ENCODE measurements at places on chromosomes 12 and 14.

- no peak for DNase-seq
Measured at GRCh38 chr12:71848212-71848611, 8.7 kb downstream of the TBC1D15 start.

DNA sequence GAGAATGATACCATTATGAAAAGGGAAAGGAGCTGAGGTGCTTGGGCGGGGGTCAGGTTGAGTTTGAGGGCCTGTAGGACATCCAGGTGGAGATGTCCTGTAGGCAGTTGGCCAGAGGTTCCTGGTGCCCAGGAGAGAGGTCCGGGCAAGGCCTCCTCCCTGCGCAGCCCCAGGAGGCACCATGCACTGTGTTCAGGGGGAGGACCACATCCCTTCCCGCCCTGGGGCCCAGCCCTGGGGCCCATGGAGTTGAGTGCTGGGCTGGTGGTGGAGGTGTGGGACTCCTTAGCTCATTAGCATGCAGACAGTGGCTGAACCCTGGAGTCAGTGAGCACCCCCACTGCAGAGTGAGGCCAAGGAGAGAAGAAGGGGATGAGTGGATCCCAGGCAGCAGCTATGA lies 5.7 kb upstream of the FAIM2 start:
- DNase-seq = no peak

DNA sequence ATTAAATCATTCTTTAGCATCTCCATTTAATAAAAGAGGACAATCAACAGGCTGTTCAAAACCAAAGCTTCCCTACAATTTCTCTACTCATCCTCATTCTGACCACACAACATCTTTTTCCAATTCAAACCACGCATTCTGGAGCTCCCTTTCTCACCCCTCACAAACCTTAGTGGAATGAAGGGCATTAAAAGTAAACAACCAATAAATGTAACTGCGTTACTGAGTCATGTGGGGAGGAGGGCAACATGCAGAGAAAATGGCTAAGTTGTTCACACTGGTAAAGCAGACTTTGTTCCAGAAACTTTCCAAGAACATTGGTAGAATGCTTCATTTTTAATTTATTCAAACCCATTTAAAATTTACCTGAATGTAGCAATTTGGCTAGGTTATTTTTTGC lies 19.6 kb downstream of the SOX5 start:
- DNase-seq = no peak

- DNase-seq = no peak
Measured at GRCh38 chr12:117459229-117459628, 97.8 kb upstream of the NOS1 start.

- DNase-seq = no peak
Measured at GRCh38 chr12:24814379-24815113, 134.4 kb downstream of the BCAT1 start.
